Kidney (tissue), 22 donors: ENCODE measurements at places on chromosomes 12 and 14. TPM values are rescaled to one million over a fixed set of nuclear protein-coding genes. Genes with fewer than 3 reads are reported as not detected.

The INSM2 gene
- polyA plus RNA-seq: not detected

The DEPDC4 gene
- 1.1 TPM for polyA plus RNA-seq

The DIO3 gene
- 0.17 TPM for polyA plus RNA-seq

The PIK3C2G gene
- polyA plus RNA-seq: 4.4 TPM

The COCH gene
- polyA plus RNA-seq: 1.8 TPM

The MYL6B gene
- polyA plus RNA-seq: 142 TPM

The SALL2 gene
- polyA plus RNA-seq: 5.5 TPM

The PLA2G1B gene
- not detected for polyA plus RNA-seq

The DIO2 gene
- polyA plus RNA-seq: 2.3 TPM

The SLCO1B1 gene
- polyA plus RNA-seq: not detected

The CLECL1 gene
- not detected for polyA plus RNA-seq

The FKBP11 gene
- polyA plus RNA-seq: 20.1 TPM

The ADAM20 gene
- not detected for polyA plus RNA-seq

GRCh38 chr14:99589031-99589441 lies 15.0 kb downstream of the CCDC85C start:
- DNase-seq: no peak

GRCh38 chr14:100445436-100446088 lies 122.4 kb downstream of the SLC25A47 start:
- no peak for DNase-seq

- no peak for DNase-seq
Measured at GRCh38 chr14:36097356-36097755, 79.2 kb downstream of the PTCSC3 start.

DNA sequence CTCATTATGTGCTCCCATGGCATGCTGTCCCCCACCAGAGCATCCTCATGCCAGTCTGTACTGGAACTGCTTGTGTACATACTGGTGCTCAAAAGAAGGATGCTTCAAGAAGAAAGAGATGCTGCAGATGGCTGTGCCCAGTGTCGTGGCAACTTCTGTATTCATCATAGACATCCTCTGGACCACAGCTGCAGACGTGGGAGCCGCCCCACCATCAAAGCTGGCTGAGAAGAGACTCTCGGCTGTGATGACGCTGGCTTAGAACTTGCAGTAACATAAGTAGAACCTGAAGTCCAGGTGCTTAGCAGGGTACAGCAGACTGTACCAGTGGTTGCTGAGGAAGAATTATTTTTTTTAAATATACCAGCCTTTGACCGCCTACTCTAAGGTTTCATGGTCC lies 112.6 kb upstream of the ARHGAP5 start:
- DNase-seq: no peak

DNA sequence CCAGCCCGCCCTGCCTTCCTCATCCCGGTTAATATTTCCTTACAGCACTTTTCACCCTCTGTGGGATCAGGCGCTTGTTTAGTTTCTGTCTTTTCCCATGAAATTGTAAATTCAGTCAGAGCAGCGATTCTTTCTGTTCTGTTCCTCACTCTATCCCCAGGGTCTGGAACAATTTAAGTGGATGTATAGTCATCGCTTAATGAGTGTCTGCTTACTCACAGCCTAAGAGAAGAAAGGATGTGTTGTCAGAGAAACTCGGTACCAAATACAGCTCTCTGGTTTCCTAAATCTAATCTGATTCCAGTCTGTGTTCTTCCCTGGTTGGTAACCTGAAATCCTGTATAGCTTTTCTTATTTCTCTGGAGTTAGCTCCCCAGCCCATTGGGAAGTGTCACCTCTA lies 44.9 kb downstream of the FOS start:
- DNase-seq: no peak

DNA sequence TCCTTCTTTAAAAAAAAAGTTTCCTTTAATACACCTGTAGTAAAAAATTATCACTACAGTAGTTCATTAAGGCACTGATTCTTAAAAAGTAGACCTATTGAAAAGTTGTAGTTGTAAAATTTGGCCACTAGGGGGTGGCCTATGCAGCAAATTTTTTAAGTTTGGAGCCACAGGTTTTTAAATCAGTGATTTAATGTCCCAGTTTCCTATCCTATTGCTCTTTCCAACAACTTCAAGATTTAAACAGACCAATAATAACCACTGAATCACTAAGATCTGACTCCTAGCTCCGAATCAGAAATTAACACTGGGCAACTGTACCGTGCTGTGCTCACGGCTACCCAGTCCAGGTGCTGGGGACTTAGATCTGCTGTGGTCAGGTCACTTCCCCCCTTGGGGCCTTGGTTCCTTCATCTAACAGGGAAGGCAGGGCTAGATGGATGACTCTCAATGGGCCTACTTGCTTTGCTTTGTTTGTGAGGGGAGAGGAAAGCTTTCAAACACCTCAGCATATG lies 279.3 kb downstream of the MED13L start:
- DNase-seq: peak; percentile 49

DNA sequence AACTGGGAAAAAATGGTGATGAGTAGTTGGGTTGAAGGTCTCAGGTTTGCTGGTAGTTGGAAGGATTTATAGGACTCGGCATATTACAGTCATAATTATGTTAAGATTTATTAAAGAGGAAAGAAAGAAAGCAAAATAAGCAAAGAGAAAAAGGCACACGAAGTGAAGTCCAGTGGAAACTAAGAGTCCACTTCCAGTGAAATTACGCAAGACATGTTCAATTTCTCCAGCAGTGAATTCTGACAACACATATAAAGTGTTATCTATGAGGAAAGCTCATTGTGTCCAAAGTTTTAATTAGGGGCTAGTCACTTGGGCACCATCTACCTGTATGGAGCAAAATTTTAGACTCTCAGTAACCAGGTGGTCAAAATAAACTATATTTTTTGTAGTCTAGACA lies 143.3 kb downstream of the CEP128 start:
- DNase-seq: no peak

GRCh38 chr12:62772416-62772955 lies 162.5 kb downstream of the PPM1H start:
- no peak for DNase-seq

GRCh38 chr12:92571844-92572543 lies 130.8 kb upstream of the PLEKHG7 start:
- no peak for DNase-seq

DNA sequence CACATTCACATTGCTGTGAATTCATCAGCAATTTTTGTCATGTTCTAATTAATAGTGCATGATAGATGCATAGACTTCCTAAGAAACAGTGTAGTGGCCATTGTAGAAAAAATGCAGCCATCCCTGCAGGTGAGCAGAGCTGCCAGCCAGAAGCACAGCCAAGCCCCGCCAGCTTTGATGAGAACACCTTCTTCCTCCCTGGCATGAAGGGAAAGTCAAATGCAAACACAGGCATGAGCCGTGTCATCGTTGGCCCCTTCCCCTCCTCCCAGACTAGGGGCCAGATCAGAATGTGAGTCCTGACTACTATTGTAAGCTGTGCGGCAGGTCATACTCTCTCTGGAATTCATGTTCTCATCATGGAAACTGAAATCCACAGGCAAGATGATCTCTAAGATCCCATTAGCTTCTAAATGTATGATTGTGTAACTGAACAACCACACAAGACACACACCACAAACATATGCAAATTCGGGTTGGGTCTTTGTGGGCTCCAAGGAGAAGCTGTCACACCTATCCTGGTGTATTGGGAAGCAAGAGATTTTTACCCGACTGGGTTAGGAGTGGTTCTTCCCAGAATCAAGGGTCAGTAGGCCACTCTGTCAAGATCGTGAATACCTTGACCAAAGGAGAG lies 2.8 kb upstream of the AQP2 start:
- peak; percentile 37 for DNase-seq

DNA sequence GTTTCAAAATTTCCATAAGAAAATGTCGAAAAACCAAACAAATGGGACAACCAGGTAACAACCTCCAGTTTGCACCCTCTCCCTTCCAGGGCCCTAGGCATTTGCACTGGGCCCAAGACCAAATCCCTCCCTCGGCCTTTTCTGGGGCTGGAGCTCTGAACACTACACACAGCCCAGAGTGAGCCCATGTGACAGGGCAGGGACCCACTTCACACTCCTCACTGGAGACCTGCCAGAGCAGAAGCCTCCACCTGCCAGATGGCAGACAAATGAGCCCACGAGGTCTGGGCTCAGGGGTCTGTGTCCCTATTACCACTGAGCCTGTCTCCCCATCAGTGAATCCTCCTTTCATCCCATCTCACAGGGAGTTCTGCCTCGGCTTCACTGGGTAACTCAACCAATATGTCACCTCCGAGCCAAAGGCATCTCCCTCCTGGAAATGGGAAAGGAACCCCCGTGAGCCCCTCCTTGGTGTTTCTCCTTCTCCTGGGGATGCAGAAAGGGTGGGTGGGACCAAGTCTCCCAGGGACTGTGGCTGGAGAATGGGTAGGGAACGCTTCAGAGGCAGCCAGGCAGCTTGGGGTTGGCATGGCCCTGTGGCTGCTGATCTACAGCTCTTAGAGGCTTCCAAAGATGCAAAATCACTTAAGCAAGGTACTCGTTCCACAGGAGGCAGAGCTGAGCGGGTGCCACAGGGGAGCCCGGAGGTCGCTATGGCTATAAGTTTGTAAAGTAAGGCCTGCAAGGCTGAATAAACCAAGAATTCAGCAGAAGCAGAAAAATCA lies 10.6 kb downstream of the VWF start:
- no peak for DNase-seq

DNA sequence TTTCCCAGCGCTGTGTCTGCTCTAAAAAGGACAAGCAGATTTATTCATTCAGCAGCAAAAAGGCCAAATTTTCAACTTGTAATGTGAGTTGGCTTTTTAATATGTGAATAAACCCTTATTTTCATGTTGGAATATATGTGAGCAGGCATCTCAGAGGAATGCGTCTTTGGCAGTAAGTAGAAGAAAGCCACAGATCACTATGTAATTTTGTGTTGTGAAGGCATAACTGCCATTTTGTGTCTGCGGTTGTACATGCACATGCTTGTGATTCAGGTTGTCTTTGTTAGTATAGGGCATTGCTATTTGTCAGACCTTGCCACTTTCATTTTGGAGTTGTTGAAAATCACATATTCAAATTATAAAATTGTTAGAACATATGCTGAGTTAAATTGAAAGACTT lies 398.8 kb upstream of the RGS6 start:
- no peak for DNase-seq

DNA sequence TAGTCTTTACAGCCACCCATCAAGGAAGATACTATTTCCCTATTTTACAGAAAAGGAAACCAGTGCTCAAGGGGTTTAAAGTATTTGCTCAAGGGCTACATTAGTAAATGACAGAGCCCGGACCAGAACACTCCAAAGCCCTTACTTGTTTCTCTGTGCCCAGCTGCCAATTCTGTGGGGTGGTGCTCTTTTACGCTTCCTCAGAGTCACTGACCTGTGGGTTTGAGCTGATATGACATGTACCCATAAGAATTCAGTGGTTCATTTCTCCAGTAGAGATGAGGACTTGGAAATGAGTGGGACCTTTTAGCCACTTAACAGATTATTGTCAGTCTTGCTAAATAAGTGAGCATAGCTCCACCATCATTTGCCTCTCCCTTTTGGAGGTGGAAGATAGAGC lies 37.4 kb upstream of the NKX2-8 start:
- DNase-seq: no peak

DNA sequence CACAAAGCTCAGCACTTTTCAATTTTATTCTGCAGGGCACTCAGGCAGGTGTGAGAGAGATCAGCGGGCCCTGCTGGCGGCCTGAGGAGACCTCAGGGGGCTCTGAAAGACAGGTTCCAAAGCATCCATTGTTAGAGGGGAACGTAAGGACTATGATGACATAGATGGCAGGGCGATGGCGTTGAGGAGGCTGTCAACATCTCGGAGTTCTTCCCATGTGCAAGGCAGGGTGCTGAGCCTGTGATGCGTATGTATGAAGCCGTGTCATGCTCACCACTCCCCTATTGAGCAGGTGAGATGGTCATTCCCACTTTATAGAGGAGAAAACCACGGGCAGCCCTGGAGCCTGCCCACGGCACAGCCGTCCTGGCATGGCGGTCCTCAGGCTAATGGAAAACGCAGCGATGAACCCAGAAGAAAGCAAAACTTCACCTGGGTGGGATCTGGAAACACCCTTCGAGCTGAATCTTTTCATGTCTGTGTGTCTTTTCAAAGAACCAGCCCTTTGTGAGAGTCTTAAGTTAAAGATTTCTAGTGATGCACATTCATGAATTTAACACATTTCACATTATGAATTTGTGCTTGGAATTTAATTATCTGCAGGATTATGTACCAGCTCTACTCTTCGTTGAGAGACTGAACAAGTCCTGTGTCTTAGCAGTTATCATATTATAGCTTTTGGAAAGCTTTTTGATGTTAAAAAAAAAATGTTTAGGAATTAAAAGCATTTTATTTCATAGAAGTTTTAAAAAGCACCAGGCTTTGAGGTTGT lies 64.7 kb downstream of the RIMBP2 start:
- no peak for DNase-seq

GRCh38 chr14:29804481-29805266 lies 123.0 kb downstream of the PRKD1 start:
- DNase-seq: no peak

DNA sequence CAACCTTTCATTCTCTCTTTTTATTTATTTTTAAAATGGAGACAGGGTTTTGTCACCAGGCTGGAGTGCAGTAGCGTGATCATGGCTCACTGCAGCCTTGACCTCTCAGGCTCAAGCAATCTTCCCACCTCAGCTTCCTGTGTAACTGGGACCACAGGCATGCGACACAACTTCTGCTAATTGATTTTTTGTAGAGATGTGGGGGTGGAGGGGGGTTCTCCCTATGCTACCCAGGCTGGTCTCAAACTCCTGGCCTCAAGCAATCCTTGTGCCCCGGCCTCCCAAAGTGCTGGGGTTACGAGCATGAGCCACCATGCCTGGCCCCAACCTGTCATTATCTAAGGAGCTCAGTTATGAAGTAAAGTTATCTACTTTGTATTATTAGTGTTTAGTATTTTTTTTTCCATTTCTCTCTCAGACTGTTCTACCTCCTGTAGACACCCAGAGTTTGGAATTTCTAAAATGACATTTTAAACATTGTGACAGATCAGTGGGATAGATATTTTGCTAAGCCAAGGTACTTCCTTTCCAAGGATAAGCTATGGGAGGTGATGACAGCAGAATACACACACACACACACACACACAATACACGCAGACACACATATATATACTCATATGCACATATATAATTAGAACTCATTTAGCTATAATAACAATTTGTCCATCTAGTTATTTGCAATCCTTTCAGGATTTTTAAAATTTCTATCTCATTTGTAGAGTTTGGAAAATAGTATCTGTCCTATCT lies 2.1 kb upstream of the USP44 start:
- DNase-seq: no peak

GRCh38 chr14:104423701-104424405 lies 155.7 kb upstream of the C14orf180 start:
- DNase-seq: no peak

DNA sequence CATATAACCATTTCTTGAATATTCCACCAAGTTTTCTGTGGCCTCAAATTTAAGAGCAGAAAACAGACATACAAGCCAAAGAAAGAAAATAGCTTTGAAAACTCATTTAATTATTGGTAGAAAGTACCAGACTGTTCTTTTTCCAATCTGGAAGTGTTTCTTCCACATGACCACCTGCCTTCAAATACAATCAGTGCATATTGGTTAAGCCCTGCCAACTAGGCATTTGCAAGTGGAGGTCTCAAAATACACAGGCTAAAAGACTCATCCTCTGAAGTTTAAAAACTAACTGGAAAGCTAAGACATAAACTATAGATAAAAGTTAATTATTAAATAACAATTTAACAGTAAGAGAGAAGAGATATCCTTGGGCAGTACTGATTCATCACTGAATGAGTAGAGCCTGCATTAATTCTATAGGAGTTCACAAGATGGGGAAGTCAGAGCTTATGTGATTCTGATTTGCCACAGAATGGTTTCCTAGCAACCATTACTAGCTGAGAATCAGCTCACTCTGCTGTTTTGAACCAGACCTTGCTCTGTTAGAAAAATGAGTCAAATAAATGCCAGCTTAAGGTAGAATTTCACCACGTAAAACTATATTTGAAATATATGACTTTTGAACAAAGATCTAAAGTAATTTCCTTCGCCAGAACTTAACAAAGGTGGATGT lies 433.8 kb downstream of the FUT8 start:
- DNase-seq: no peak
